Forelimb muscle (tissue), 1 donor: ENCODE measurements at places on chromosomes 3 and 15. TPM values are rescaled to one million over a fixed set of nuclear protein-coding genes. Genes with fewer than 3 reads are reported as not detected.

Gene PIF1
- 8.0 TPM for polyA plus RNA-seq

Gene TAMM41
- 12.2 TPM for polyA plus RNA-seq

DNA sequence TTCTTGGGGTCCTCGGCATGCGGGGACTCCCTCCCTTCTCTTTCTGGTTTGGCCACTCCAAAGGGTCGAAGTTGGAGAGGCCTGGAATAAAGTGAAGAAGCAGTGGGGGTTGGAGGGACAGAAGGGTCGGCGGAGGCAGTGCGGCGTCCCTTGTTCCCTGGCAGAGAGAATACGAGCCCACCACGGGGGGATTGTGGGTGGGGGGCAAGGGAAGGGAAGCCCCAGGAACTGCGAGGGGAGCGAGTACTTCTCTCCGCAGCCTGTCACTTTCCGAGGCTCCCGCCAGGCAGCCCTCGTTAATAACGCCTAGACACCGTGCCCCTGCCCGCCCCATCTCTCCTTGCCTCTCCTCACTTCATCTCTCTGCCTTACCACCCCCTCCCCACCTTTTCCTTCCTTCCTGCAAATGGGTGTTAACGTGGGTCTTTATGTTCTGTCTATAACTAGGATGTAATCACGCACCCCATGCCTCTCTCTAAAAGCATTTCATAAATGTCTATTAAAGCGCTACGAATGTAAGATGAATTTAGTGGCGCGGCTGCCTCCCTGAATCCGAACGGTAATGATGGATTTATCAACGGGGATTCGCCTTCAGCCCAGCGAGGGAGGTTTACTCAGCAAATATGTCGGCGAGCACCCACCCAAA is 13.7 kb downstream of the NR2F2 start:
- DNase-seq = no peak

Gene NPAP1
- 0.09 TPM for polyA plus RNA-seq

Gene CLDN1
- polyA plus RNA-seq = 2.6 TPM
